ENCODE measurements at places on chromosomes 3 and 15. TPM values are rescaled to one million over a fixed set of nuclear protein-coding genes. Genes with fewer than 3 reads are reported as not detected.

DNA sequence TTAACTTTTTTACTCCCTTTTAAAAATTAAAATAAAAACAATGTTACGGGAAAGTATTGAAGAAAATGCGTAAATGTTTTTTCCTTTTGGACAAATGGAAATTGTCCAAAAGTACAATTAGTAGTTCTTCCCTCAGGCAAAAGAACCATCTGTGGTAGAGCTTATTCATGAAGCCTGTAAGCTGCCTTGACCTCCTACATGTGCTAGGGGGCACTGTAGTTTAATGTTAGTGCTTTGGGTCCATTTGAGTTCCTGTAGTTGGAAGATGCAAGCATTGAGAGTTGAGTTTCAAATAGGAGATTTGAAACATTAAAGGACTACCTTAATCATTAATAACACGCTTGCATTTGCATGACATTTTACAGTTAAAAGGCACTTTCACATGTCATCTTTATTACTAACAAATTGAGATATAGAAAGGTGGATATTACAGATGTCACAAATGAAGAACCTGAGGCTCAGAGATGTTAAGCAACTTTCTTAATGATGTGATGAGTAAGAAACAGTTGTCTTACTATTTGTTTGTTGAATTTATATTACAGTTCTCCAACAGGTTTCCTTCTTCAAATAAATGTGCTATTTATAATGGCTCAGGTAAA, 1.8 kb upstream of the ZNF385D start:
- no peak overlapping the region for H3K4me3 ChIP-seq
- no peak overlapping the region for H3K27ac ChIP-seq
- peaks cover 21% of the 10 kb centered on the region for H3K4me1 ChIP-seq

Gene HCLS1
- total RNA-seq = 0.82 TPM

Gene ARGFX
- total RNA-seq = not detected

- no peaks in the 10 kb centered on the region for H3K27me3 ChIP-seq
- no peak overlapping the region for H3K4me3 ChIP-seq
- peaks cover 9% of the 10 kb centered on the region for H3K4me1 ChIP-seq
- H3K36me3 ChIP-seq = no peaks in the 10 kb centered on the region
Measured at GRCh38 chr3:114709102-114709501, 415.3 kb downstream of the TIGIT start.

GRCh38 chr3:170419557-170420087, 954 bp downstream of the CLDN11 start:
- peak overlapping the region; percentile 9 for H3K4me3 ChIP-seq
- peaks cover 18% of the 10 kb centered on the region for H3K36me3 ChIP-seq
- DNase-seq = no peak
- H3K27me3 ChIP-seq = no peaks in the 10 kb centered on the region
- H3K4me1 ChIP-seq = peaks cover 4% of the 10 kb centered on the region

GRCh38 chr3:122858373-122858772, 63.5 kb downstream of the SLC49A4 start:
- H3K4me3 ChIP-seq = no peak overlapping the region
- no peak overlapping the region for H3K27ac ChIP-seq
- H3K36me3 ChIP-seq = peaks cover 7% of the 10 kb centered on the region

Gene CCRL2
- total RNA-seq = not detected

Gene SCN11A
- not detected for total RNA-seq
